Mesothelial cell of epicardium (in vitro differentiated cells): ENCODE measurements at places on chromosomes 2 and 18.
A peak's percentile ranks its signal among the peaks of the same experiment; 100 is the strongest.

GRCh38 chr2:219560037-219560892 is 11.1 kb downstream of the OBSL1 start:
- no peak for DNase-seq

GRCh38 chr2:230158468-230158867 is 61.3 kb downstream of the SP110 start:
- no peak for DNase-seq

DNA sequence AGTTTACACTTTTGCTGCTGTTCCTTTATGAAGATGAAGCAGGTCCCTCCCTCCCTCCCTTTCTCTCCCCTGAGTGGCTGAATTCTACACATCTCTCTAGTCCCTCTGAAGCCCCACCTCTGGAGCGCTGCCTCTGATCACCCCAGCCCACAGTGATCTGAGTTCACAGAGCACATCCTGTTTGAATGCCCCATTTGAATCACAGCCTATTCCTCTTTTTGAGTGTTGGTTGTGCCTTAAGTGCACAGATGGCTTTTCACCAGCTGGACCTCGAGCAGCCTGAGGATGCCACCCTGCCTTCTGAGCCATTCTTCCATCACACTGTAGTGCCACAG is 87.1 kb downstream of the ITGB1BP1 start:
- DNase-seq: no peak

DNA sequence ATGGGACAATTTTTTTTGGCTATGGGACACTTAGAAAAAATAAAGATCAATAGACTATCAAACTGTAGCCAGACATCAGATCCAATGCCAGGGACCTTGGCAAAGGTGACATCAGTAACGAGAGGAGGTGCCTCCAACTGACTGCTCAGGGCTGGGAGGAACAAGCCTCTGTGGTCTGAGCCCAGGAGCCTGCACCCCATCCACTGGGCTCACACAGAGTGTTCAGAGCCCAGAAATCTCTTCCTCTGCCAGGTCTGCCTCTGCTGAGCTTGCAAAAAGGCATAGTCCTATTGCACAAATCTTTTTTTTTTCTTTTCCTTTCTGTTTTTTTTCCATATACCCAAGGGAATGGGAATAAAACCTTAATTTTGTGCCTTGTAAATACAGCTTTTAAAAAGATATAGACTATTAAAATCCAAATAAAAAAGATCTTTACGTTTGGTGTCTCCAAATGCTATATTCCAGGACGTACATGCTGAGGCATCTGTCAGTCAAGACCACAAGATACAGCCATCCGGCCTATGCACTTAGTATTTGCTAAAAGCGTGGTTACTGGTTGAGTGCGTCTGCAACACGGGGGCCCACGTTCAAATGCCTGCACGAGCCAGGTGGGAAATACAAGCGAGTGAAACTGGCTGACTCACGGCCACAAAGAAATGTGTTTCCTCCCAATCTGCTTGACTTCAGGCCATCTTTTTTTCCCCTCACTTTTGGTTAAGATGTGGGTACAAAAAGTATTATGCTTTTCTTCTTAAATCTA is 7.8 kb upstream of the ARHGAP25 start:
- no peak for DNase-seq

- no peak for DNase-seq
Observed at GRCh38 chr18:46260879-46261143, 156.6 kb downstream of the HAUS1 start.

DNA sequence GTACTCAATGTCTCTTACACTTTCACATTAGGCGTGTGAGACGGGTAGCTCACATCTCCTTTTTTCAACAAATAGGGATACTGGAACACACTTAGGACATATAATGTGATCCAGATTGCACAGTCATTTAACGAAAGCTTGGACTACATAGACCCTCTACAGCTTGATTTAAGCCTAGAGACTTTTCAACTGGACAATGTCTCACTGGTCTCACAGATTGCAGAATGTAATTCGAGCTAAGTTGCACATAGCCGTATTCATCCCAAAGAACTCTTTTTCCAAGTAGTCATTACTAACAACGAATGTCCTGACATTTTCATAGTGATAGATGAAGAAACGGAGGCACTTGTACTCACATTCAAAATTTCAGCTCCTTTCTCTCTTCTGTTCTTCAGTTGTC is 612.1 kb downstream of the ZEB2 start:
- DNase-seq: no peak

- DNase-seq: no peak
Observed at GRCh38 chr2:120662746-120663145, 72.9 kb upstream of the GLI2 start.

DNA sequence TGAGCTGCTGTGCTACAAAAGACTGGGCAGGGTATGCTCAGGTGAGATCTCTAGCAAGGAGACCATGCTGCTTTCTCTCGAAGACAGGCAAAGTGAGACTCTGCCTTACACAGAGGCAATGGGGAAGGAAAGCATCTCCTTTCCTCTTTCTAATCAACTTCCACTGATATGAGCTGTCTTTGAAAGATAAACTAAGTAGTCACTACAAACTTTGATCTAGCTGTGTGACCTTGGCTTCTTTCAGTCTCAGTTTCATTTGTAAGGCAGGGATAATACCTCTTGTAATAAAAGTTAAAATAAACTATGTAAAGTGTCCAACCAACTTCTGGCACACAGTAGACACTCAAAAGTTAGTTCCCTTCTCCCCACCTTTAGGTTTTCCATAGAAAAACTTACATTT is 7.5 kb downstream of the CCDC93 start:
- no peak for DNase-seq

DNA sequence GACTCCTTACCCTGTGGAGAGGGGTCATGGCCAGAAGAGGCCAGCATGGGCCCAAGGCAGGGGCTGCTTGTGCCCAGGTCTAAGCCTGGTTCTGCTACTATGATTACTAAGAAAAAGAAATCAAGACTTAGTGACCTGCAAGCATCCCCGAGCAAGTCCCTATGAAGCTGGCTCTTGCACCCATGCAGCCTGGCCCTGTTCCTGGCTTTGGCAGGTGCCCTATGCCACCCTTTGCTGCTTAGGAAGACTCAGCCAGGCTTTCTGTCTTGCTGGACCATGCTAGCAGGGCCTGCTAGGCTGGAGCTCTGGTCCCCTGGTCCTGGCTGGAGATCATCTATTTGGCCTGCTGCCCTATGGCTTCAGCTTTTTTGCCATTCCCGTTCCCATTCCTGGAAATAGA is 309.4 kb upstream of the EPAS1 start:
- no peak for DNase-seq

GRCh38 chr2:20291846-20292408 is 58.7 kb downstream of the PUM2 start:
- no peak for DNase-seq

- peak; percentile 40 for DNase-seq
Observed at GRCh38 chr18:80196528-80197320, 50.6 kb downstream of the PARD6G start.

GRCh38 chr2:45443012-45443411 is 168.1 kb downstream of the SRBD1 start:
- DNase-seq: no peak

GRCh38 chr2:37656512-37657423 is 14.7 kb downstream of the CDC42EP3 start:
- DNase-seq: no peak

DNA sequence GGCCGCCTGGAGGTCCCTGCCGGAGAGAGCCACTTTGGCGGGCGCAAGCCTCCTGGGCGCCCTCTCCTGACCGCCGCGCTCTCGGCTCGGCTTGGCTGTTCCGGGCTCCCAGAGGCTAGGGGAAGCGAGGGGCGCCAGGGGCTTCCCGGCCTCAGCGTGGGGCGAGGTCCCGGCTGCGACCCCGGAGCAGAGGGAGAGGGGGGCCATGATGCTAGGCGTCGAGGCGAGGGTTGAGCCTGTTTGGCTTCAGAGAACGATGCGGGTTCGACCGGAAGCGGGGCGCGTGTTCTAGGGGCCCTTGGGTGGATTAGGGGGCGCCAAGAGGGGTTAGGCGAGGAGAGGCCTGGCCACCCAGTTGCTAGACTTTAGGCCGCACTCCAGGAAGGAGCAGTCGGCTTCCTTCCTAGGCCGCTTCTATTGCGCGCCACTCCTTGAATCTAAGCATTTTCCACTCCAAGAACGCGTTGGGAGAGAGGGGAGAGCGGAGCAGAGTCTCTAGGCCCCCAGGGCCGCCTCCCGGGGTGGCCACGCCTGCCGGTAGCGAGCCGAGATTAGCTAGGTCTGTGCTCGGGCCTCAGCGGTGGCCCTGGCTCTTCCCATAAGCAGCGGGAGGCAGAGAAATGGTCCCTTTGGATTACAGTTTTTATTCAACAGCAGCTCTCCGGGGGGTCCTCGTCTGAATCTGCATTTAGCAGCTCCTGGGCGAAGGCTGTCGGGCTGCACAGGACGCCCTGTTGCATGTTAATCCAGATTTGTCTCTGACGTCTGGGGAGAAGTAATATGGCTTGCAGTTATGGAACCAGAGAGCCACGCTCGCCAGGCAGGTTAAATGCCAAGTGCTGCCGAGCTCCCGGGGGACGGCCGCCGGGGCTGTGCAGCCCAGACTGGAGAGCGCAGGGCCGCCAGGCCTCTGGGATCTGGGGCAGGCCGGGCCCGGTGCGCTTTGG is 11.3 kb downstream of the MEIS1 start:
- DNase-seq: no peak

- no peak for DNase-seq
Observed at GRCh38 chr2:39608263-39608575, 57.5 kb upstream of the TMEM178A start.

DNA sequence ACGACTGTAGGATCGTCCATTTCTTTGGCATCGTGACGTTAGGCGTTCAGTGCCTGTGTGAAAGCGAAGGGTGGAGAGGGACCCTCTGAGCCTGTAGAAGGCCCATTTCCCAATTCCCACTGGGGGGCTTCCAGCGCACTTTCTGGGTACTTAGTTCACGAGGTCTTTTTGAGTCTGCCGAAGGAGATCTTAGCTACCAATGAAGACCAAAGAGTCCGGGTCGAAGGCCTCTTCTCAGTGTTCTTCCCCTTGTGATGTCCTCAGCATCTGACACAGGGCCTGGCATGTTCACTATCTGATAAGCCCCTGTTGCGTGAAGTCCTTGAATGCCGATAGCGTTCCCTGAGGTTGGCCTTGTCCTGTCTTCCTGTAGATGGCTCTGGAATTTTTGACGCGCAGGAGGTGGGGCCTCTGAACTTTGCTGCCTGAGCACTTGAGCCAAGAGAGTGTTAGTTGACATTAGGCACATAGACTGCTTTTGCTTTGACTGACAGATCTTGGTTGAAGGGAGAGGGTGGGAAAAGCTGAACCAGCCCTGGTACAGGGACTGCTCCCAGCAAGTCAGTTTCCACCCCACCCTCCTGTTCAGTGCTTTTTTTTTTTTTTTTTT is 52.8 kb downstream of the LDLRAD4 start:
- DNase-seq: no peak

DNA sequence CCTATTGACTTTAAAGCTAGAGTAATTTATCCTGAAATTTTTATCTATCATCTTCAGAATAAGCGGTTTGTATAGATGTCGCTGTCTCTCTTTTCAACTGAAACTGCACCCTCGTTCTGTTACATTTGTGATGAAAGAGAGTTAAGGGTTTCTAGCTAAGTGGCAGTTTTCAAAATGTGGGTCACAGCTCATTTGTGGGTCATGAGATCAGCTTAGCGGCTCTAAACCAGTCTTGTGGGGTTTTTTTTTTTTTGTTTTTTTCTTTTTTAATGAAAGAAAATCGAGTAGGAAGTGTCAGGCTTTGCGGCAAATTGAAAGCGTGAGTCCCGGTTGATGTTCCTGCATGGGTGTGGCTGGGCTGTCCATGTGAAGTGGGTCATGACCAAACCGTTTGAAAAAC is 31.2 kb downstream of the SALL3 start:
- no peak for DNase-seq

DNA sequence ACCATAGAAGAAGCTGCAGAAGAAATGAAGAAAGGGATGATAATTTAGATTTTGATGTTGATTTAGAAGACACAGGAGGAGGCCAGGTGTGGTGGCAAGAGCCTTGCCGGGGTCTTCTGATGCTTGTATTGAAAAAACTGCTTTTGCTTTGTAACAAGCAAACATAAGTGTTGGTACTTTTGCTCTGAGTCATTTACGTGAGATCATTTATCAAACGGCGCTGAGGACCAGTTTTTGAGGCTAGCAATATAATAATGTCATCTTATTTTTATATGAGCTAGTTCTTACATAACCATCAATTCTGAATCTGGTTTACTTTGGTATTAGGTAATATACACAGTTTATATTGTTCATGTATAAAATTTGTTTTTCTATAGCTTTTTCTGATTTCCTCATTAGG is 30.6 kb downstream of the SPTBN1 start:
- no peak for DNase-seq

GRCh38 chr2:231342061-231342711 is 53.3 kb upstream of the B3GNT7 start:
- DNase-seq: no peak

- no peak for DNase-seq
Observed at GRCh38 chr2:162929571-162929970, 91.0 kb upstream of the KCNH7 start.

GRCh38 chr2:190533968-190534309 is 583 bp downstream of the NEMP2 start:
- DNase-seq: no peak

GRCh38 chr2:8430628-8431027 is 251.2 kb upstream of the ID2 start:
- DNase-seq: no peak

- DNase-seq: peak; percentile 21
Observed at GRCh38 chr18:49846718-49847470, 33.6 kb upstream of the ACAA2 start.

DNA sequence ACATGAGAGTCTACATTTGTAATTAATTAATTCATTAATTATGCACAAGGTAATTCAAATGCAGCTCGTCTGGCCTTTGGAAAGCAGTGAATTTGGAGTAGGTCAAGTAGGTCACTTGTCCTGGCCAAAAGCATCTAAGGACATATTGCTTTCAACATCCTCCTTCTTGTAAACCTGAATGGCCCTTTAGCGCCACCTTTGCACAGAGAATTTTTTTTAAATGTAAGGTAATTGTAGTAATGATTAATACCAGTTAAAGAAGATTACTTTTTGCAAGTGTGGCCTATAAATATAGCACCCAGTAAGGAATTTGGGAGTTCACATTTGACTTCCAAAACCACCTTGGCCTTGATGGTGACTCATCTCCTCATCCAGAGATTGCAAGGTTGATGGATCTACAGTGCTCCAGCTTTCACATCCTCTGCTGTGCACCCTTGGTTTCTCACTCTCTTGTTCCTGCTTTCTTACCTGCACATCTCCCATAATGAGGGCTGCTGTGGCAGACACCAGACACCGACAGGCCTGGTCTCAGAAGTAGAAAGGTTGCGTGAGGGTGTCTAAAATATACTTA is 481.7 kb downstream of the TGIF1 start:
- DNase-seq: no peak

- DNase-seq: no peak
Observed at GRCh38 chr2:6777626-6778025, 88.1 kb downstream of the CMPK2 start.
